Stimulated activated CD8-positive, alpha-beta memory T cell treated with anti-CD3 and anti-CD28 coated beads, Interleukin-15, amount 100 ng/mL, for 24 hours (primary cell): ENCODE measurements at places on chromosomes 4 and X.

DNA sequence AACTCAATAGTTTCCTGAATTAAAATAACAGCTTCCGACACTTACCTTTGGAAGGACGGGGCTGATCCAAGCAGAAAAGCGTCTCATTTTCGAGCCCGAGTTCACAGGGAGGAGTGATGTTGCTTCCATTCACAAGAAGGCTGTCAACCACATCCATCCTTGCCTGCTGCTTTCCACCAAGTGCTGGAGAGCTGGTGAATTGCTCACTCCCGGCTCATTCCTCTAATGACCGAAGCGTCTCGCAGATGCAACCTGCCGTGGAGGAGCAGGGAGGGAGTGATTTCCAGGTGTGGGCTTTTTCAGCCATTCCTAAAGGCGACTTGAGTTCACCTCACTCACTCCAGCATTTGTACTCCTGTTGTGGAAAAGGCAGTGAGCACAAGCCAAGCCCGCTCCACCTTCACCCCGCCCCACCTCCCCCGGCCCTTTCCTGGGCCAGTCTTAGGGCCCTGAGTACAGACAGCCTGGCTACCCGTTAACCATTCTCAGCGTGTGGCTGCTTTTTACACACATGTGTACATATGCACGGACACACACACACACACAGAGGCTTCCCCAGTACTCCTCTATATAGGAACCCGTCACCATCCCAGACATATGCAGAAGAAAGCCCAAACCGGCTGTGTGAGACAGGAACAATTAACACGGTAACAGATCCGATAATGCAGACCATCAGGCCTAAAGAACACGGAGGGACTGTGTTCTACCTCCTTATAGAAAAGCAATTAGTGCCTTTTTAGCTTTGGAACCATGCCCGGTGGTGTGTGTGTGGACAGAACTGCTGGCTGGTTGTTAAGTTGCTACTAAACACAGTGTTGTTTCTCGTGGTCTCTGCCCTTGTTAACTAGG, at the start of gene CCKAR:
TSS of gene CCKAR (minus strand) at position 374 of the 849 bp plus-strand sequence. CDS start at position 157, 217 bp downstream.
- DNase-seq, result no peak

DNA sequence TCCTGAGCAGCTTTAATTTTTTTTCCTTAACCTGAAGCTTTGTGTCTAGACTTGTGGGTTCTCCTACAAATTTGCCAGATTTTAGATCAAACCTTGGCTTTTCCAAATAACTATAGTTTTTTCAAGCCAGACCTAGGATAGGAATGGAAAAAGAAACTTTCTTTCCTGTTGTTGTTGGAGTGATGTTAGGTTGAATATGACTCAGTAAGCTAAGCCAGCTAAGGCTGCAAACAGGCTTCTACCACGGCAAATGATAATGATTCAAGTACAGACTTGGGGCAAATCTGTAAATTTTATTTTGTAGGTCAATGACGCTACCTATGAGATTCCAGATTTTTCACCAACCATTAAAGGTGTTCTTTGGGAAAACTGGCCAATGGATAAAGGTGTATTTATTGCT, 45.6 kb downstream of the WDR19 start:
- DNase-seq, result no peak

DNA sequence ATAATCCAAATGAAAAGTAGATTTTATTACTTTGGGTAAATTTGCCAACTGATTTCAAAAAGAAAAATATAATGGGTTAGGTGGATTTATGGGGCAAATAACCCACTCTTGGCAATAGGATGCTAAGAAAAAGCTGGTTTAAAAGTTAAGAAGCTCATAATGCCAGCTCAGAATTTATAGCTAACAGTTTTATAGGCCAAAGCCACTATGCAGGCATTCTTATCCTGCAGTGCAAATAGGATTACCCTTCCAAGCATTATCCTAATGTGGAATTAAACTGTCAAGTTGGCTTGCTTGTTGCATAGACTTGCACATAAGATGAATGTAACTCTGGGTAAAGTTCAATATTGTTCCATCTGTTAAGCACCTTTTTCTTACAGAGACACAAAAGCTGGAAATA, 703.0 kb downstream of the PCDH18 start:
- DNase-seq, result no peak

DNA sequence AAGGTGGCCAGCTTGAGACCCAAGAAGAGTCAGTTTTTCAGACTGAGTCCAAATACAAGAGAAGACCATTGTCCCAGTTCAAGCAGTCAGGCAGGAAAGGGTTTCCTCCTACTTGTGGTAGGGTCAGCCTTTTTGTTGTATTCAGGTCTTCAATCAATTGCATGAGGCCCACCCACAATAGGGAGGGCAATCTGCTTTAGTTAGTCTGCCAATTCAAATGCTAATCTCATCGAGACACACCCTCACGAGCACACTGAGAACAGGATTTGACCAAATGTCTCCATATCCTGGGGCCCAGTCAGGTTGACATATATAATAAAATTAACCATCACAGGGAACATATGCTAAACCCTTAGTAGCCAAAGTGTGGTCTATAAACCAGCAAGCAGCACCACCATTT, 75.3 kb upstream of the FRMPD3 start:
- DNase-seq, result no peak

- DNase-seq, result no peak
These were observed 123.9 kb upstream of the NAP1L5 start for GRCh38 chr4:88821522-88821921.

DNA sequence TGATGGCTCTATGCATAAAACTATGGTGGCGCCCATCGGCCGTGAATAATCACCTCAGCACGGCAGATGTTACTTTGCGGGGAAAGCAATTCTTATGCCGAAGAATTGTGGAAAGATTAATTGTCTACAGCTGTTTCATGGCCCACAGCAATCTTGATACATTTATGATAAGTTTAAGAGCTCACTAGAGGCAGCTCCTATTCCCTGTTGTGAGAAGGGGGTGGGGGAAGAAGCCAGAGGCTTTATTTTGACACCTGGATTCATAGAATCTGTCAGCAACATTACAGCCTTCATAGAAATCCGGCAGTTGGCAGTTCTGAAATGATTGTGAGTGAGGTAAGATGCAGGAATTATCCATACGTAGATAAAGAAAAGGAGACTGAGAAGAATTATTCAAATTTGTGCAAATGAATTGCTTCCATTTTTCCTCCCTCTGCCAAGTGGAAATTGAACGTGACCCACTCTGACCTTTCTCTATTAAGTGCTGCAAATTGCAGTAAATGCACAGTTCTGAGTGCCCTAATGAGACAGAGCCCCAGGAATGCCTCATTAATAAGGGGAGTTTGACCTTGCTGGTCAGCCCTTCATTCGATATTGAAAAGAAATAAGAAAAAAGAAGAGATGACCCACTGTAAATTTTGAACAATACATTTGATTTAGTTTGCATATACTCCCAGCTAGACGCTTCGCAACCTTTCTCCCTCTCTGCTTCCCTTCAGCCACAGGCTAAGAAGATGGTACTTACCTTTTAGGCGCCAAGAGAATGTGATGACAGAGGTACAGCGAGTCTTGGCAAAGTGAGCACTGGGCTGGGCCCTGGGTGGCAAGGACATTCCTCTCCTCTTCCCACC, 188.8 kb downstream of the GPAT3 start:
- DNase-seq, result no peak

DNA sequence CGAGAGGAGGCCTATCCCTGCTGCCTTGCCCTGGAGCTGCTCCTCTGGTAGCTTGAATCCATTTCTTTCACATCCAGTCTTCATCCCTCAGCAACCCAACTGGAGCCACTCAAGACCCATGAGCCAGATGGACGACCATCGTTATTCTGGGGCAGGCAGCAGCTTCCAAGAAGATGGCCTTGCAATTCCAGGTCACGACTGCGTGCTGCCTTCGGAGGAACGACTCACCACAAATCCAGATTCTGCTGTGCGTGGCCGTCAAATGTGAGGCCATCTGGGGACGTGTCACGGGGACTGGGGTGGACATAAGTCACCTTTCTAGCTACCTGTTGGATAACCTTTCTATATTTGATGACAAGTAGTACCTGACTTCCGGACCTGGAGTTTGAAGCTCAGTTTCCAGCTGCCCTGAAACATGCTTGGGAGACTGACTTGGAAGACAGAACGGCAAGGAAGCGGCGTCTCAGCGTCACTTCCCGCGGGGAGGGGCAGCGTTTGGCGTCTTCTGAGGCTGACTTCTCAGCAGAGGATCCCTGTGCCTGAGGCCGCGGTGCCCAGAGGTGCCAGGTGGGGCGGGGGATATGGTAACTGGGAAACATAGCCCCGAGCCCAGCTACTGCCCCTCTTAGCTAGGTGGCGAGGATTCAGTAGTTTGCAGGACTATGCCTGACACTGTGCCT, 11.7 kb upstream of the TMEM271 start:
- DNase-seq, result no peak

GRCh38 chrX:134685668-134686067, 27.4 kb upstream of the PLAC1 start:
- DNase-seq, result no peak

DNA sequence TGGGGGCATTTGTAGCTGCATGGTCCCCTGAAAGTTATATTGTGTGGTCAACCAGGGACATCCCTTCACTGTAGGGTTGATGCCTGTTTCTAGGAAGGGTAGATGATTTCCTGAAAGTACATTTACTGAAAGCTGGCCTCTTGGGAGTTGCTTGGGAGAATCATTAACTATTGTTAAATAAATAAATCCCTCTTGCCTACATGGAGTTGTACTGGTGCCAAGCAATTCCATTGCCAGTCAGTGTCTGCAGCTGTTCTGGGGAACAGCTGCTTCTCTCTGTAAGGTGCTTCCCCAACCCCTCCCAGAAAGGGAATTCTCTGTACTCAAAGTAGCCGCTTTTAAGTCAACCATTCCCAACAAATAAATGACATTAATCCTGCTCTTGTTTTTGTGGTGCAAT, 51.1 kb downstream of the C4orf51 start:
- DNase-seq, result no peak

DNA sequence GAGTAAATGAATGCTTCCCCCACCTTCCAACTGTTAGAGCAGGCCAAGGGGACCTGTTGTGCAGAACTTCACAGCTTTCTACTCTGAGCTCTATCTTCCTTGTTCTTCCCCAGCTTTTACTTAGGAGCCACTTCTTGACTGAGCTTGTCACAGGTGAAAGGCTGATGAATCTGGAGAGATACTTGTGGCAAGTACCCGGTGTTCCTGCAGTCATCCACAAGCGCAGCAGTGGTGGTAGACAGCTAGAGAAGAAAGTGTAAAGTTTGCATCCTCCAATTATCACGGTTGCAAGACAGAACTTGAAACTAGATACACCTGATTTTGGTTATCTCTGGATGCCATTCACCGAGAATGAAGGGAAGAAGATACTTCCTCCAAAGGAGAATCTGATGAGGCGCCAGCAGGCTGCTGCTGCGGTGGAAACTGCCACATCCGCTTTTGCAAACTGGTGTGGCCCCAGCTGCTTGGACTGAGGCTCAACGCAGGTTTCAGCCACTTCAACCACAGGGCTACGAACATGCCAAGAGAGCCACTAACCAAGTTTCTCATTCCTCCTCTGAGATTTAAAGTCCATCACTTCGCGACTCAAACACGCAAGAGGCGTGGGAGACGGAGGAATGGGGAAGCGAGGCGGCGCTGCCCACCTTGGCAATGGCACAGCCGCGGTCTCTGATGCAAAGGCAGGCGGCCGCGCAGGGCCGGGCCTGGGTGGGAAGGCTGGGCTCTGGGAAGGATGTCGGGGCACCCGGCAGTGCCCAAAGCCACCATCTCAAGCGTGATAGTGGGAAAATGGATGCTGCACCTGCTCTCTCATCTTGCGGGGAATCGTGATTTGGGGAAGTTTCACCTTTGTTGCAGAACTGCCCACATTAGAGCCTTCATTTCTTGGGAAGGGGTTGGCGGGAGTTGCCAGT, 1.3 kb upstream of the FHIP1A start:
- DNase-seq, result no peak

DNA sequence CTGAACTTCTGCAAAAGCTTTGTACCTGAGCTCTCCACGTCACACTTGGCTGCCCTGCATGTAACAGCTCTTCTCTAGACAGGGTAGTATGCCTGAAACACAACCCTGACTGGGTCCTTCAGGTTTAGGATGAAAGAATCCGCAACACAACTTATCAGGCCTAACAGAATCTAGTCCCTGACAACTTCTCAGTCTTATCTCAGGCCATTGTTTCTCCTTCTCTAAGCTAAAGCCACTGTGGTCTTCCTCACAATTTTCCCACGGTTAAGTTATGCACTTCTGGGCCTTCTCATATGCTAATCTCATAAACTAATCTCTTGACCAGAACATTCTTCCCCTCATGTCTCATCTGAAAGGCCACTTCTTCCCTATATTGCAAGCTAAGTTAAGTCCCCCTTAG, 10.8 kb upstream of the TMPRSS11B start:
- DNase-seq, result no peak

DNA sequence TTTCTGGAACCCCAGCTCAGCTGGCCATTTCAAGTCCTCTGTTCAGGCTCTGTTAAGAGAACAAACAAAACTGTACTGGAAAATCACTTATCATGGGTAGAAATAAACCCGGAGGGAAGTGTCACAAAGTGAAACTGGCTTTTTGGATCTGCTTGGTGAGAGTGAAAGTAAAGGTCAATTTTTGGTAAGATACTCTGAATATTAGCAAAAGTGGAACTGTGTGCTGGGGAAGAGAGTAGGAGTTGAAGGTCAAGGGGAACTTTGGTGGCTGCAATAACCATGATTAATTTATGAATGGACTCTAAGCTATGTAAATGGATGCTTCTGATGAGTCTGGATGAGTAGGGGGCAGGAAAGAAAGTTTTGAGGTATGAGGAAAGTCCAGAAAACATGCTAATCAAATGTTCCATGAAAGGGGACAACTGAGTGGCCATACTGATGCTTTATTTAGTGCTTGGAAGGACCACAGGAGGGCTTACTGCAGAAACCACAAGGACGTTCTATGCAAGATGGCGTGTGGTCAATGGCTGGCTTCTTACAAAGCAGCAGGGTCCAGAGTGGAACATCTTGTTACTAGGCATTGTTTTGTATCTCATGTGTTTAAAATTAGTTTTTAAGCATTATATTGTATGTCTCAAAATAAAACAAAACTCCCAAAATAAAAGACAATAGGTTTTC, 36.8 kb upstream of the TNIP3 start:
- DNase-seq, result no peak

- DNase-seq, result no peak
These were observed 36.7 kb downstream of the DIAPH2 start for GRCh38 chrX:96721354-96721753.

GRCh38 chrX:38961936-38962335, 160.7 kb downstream of the MID1IP1 start:
- DNase-seq, result no peak

GRCh38 chrX:17736478-17736855, 826 bp upstream of the SCML1 start:
- DNase-seq, result no peak

DNA sequence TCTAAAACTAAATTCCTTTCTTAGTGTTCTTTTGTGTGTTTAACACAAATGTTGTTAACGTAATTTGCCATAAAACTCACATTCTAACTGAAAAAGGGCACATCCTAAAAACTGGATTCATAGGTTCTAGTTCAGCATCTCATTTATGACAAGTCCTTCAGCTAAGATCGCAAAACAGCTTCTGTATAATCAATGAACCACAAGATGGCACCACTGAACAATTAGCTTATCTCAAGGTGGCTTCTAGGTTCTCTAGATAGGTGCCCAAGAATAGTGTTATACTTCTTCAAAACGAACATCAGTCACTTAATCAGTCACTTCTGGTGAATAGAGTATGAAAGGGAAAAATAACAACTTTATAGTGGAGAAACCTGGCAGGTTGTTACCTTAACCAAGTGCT, 54.3 kb downstream of the NRK start:
- DNase-seq, result no peak
